ENCODE measurements at places on chromosomes 4 and X.

- DNase-seq: no peak
Measured at GRCh38 chr4:16259889-16260246, 33.6 kb upstream of the TAPT1 start.

GRCh38 chr4:52015366-52015765, 4.8 kb downstream of the LRRC66 start:
- DNase-seq: no peak

- DNase-seq: no peak
Measured at GRCh38 chrX:40176351-40177116, 78.8 kb upstream of the BCOR start.

GRCh38 chr4:83146841-83147240, 32.3 kb upstream of the PLAC8 start:
- no peak for DNase-seq

- DNase-seq: no peak
Measured at GRCh38 chr4:48909697-48910096, 3.1 kb upstream of the OCIAD2 start.

DNA sequence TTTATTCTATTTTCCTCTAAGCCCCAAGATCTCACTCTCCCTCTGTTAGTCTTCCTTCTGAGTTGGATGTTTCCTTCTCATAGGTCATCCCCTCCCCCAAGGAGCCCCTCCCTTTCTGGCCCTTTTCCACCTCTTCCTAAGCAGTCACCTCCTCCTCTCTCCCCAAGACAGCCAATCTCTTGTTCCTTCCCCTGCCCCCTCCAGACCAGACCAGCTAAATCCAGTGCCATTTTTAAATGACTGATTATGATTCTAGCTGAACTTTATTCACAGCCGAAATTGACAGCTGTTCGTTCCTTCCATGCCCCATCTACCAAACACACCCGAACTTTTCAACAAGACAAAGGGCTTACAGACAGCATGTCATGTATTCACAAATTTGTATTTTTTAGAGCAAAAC, 1.9 kb downstream of the SPIN2A start:
- DNase-seq: no peak

GRCh38 chr4:18252052-18252451, 230.5 kb upstream of the LCORL start:
- DNase-seq: no peak

DNA sequence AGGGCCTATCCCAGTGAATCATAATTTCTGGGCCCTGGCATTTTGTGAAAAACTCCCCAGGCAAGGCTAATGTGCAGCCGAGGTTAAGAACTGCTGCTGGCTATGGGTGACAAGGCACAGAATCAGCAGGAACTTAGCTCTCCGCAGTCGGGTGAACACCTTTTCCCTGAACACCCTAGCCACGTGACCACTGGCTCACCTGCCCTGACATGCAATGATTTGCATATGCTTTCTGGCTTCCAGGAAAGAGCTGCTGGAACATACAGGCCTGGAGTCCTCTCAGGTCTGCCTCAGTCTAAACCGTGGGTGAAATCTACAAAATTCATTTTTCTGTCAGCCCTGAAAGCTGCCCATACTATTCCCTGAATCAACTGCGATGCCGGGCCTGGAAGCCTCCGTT, 56.6 kb downstream of the ZNF827 start:
- no peak for DNase-seq

DNA sequence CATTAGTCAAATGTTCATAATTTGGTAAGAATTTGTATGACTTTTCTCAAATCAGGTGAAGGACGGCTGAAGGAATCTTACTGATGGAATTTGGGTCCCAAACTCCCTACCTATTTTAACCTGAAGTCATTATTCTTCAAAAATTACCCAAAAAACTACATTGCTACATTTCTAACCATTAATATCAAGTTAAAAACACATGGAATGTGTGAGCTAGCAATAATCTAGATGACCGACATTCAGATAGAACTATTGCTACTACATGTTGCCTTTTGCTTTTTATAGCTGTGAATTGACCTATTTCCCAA, 25.3 kb upstream of the WWC2 start:
- DNase-seq: no peak

DNA sequence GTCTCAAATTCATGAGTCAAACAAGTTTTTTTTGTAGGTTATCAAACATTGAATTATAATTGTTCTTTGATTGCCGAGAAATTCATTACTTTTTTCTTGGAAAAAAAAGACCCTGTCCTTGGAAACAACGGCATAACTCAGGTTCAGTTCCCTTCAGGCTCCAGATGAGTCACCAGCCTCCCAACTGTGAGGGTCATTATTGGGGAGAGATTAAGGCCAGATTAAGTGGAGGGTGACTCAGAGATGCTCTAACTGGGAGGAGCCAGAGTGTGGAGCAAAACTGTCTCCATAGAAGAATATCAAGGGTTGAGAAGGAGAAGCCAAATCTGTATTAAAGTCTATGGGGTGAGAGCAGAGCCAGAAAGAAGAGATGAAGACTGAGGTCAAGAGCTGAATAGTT, 9.6 kb downstream of the ADGRG4 start:
- DNase-seq: no peak

DNA sequence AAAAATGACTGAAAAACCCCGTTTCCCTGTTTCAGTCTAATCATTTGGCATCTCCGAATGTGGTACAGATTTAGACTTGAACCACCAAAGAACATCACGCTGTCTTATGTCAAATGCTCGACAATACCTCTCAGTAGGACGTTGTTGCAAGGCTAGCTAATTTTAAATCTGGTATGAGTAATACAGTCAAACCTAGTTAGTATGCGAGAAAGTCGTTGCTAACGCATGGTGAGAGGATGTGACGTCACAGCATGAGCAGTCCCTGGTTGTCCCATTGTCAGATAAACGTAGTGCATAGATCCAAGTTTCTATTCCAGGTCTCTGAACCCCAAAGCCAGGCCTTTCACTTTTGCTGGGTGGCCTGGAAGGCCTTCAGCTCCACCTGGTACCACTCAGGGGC, 44.7 kb downstream of the SETD7 start:
- DNase-seq: no peak

GRCh38 chr4:86569103-86569870, 24.8 kb upstream of the PTPN13 start:
- no peak for DNase-seq

DNA sequence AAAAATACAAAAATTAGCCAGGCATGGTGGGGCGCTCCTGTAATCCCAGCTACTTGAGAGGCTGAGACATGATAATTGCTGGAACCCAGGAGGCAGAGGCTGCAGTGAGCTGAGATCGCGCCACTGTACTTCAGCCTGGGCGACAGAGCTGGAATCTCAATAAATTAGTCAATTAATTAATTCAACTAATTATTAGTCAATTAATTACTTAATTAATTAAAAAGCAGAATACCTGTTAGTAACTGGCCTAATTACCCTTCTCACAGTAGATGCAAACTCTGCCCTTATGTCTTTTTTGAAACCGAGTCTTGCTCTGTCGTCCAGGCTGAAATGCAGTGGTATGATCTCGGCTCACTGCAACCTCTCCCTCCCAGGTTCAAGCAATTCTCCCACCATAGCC, 261.2 kb downstream of the ASMT start:
- DNase-seq: no peak

DNA sequence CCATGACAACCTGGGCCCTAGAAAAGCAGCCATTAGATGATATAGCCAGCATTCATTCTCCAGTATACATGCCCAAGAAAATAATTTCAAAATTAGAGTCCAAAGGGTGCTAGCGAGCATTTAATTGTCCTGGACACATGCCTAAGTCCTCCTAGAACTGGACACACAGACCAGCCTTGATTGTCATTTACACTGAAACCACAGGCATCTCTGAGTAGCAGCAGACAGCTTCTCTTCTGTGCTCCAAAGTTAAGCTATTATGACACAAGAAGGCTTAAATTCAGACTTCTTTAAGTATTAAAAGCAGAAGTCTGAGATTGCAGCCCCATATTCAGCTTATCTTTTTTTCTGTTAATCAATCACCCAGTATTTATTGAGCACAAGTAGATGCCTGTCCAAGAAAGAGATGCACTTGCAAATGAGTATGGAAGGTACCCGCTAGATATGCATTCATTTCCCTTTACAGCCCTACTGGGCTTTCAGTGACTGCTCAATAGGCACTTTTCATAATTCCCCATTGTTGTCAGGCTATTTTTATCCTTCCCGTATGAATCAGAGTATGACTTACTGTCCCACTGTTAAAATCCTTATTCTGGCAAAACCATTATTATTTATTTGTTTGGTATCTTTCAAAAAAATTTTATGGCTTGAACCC, 374.1 kb downstream of the FBXW7 start:
- no peak for DNase-seq

GRCh38 chrX:154333837-154334271, 38.3 kb downstream of the TKTL1 start:
- DNase-seq: no peak

DNA sequence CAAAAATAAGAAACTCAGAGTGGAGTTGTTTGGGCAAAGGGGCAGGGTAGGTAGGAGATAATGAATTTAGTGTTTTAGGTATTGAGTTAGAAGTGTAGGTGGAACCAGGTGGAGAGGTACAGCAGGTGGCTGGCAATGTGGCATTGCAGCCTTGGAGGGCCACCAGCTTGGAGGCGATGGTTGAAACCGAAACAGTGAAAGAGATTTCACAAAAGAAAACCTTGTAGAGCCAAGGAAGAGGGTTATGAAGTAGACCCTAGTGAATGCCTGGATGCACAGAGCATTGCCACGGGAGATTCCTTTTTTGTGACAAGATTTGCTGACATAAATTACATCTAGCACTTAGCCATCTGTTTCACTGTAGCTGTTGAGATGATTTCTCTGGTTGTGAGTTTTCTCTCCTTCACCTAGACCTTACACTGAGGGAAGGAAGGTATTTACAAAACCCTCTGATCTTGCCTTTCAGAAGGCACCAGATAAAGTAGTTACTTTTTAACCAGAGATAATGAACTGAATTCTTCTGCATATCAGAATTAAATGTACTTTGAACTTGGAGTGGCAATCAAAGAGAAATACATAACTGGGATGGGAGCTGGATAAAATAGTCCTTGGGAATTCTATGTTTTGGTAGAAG, 104.1 kb upstream of the CASK start:
- DNase-seq: no peak

- no peak for DNase-seq
Measured at GRCh38 chr4:109877400-109877799, 29.5 kb downstream of the LRIT3 start.

GRCh38 chr4:144955104-144955503, 142.9 kb downstream of the ANAPC10 start:
- DNase-seq: no peak

GRCh38 chrX:79140731-79141130, 3.8 kb upstream of the GPR174 start:
- DNase-seq: no peak

GRCh38 chr4:56908206-56909085, 746 bp downstream of the REST start:
- peak; percentile 68 for DNase-seq

DNA sequence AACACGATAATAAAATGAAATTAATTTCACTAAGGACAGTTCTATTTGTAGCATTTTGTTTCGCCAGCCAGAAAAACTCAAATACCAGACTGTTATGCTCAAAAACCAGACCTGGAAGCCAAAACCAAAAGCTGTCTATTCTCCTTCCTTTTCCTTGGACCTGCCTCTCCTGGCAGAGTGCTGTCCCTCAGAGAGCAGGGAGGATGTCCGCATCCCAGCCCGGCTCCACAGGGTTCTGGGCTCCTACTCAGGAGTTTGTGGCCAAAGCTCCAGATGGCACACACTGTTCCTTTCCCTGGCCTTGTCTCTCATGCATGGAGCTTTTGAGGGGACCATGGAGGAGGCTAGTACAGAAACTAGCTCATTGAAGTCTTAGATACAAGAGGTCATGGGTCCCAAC, 41.9 kb upstream of the C1QTNF7 start:
- no peak for DNase-seq

DNA sequence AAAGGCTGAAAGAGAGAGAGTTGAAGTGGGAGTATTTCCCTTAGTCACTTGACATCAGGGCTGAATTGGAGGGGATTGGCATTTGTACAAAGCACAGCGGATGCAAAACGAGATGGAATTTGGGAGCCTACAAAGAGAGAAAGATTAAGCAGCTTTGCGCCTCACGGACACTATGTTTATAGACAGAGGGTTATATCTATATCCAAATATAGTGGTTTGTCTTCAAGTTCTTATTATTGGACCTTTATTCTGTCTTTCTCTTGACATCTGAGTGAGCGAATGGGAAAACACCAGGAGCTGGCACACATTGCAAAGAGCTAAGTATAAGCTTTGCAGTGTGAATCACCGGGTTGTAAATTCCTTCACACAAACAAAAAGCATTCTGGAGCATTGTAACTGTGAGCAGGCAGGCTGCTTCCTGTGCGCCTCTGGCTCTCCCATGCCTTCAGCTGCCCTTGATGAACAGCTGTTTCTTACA, 500.2 kb downstream of the STIM2 start:
- DNase-seq: no peak

GRCh38 chr4:81594490-81595159, 122.9 kb upstream of the RASGEF1B start:
- no peak for DNase-seq

DNA sequence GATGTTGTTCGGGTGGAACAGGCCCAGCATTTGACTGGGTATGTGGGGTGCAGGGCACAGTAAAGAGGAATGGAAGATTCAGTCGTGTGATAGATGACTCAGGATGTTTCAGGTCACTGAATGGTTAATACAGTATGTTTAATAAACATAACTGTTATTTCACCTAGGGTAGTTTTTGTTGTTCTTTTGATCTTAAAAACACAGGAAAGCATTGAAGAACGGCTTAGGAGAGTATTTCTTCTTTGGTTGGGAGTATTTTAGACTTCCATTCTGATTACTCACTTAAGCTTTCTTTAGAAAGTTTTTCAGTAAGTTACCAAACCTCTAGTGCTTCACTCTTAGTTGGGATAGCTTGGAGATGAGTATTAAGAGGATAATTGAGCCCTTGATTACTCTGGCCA, 62.3 kb downstream of the STAG2 start:
- no peak for DNase-seq

- no peak for DNase-seq
Measured at GRCh38 chr4:11301075-11301660, 127.5 kb downstream of the HS3ST1 start.

GRCh38 chr4:110005461-110006056, 92.9 kb downstream of the EGF start:
- no peak for DNase-seq

GRCh38 chrX:15350329-15350996, 15.1 kb upstream of the PIGA start:
- DNase-seq: no peak

GRCh38 chrX:48101443-48101842, 29.0 kb upstream of the SPACA5B start:
- no peak for DNase-seq

DNA sequence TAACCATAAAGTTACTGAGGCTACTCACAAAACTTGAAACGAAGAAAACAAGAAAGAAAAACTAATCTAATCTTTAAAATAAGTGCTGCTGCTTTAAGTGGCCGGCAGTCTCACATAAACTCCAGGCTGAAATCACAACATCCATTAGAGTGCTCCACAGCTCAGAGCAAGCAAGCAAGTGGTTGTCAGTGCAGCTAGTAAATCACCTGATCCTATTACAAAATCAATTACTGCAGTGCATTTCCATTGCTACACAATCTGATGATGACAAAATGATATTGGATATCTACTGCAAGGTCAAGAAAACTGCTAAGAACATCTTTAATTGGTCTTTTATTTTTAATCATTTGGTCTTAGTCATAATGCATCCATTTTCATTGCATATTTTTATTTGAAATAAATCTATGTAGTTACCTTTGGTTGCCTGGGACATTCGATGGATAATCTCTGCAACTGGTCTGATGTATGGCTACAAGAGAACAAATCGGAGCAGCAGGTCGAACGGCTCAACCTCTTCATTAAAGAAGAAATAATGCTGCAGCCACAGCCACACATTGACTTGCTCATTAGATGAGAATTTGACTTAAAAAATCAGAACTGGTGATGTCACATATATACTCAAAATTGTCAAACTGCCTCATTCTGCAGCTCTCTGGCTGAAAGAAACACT, 87.7 kb downstream of the FBXW7 start:
- DNase-seq: no peak
